ENCODE measurements at places on chromosomes 6 and 20. TPM values are rescaled to one million over a fixed set of nuclear protein-coding genes. Genes with fewer than 3 reads are reported as not detected.

- no peak overlapping the region for H3K27ac ChIP-seq
- no peak overlapping the region for H3K4me3 ChIP-seq
- DNase-seq = no peak
- H3K27me3 ChIP-seq = no peaks in the 10 kb centered on the region
Observed at GRCh38 chr6:25463441-25463840, 184.3 kb downstream of the CARMIL1 start.

DNA sequence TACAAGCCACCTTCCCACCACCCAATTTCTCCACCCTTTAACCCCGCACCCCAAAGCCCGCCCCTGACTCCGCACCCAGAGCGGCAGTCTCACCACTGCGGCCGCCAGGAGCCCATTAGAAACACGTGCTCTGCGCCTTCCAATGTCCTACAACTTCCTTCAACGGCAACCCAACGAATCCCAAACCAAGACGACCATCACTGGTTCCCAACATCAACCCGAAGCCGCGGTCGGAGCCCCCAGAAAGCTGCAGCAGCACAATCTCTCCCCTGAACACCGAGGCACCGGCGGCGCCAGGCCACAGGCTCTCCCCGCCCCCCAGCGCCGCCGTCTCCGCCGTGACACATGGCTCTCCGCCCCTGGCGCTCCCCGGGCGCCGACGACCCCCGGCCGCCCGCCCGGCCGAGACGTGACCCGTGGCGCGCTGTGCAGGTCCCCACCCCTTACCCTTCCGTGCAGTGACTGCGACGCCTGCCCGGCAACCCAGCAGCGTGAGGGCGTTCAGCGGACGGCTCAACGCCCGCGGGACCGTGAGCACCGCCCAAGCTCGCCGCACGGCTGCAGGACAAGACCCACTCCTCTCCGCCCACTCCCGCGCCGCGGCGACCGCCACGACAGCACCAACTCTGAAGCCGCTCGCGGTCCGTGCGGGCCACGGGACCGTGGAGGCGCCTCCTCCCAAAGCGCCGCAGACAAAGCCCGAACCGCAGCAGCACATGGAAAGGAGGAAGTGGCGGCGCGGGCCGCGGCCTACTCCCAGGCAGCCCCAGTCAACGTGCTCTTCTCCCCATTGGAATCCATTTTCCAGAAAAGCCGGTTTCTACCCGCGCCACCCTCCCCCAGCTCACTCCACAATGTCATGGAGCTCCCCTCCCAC is 551 bp downstream of the SYNCRIP start:
- H3K4me3 ChIP-seq = peak overlapping the region; percentile 87
- H3K27ac ChIP-seq = peak overlapping the region; percentile 98
- H3K27me3 ChIP-seq = no peaks in the 10 kb centered on the region
- DNase-seq = peak; percentile 92
- H3K36me3 ChIP-seq = peaks cover 22% of the 10 kb centered on the region
- H3K4me1 ChIP-seq = peaks cover 58% of the 10 kb centered on the region

BPIFB2 gene
- not detected for total RNA-seq

OLIG3 gene
- total RNA-seq = not detected

Data from esophagus muscularis mucosa (tissue), 4 donors.